Immature natural killer cell (primary cell): ENCODE measurements at places on chromosomes 7 and 10. TPM values are rescaled to one million over a fixed set of nuclear protein-coding genes. Genes with fewer than 3 reads are reported as not detected.

DNA sequence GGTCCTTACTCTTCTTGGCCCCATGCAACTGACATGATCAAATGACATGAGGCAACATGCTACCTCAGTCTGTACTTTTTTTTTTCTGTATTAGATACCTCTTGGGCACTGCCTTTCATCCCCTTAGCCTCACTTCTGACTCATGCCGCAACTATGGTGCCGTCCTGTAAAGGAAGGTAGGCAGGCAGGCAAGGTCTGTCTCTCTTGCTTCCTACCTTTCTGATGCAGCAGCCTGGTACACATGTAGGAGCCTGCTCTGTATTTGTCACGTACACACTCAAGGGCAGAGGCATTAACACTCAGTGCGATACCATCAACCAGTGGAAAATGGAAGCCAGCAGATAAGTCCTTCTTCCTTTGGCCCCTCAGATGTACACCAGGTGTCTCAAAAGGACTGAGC lies 146.7 kb downstream of the ATE1 start:
- DNase-seq = no peak

DNA sequence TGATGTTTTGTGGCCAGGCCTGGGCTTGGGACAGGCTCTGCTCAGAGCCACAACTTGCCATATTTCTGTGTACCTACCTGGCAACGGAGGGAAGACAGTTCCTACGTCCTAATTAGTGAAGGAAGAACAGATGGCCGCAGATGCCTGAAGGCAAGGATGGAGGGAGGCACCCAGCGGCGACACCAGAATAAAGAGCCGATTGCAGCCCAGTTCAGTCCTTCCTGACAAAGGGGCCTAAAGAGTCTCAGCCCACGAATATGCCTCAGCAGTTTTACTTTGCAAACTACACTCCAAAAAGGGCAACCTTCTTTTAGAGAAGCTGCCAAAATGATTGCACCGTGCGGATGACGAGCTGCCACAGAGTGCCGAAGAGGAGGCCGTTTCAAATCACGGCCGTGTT lies 585.8 kb downstream of the GLRX3 start:
- DNase-seq = no peak

DNA sequence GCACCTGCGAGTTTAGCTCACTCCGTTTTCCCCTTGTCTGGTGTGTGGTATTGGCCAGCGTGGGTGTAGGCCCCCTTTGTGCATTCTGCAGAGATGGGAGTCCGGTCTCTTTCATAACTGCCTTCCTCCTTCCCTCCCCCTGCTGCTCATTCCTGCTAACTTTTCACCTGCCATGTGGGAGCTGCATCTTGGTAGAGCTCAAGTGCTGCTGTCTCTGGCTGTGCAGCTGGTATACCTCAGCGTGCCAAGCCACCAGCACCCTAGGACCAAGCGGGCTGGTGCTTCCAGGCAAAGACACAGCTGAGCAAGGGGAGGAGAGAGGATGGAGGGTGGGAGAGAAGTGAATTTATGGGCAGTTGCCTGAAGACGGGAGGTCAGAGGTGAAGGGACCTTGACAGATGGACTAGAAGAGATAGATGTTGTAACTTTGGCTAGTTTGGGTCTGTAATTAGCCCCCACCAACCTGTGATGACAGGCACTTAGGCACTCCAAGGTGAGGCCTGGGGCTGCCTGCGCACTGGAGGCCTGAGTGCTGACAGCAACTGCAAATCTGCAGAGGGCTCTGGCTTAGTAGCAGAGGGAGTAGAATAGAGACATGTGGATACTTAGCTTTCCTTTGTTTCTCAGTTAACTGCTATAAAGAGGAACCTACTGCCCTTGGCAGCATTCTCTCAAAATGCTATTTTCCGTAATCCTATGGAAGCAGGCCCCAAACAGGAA lies 148.8 kb upstream of the AGK start:
- no peak for DNase-seq

- DNase-seq = no peak
These were observed 135.8 kb downstream of the KMT2E start for GRCh38 chr7:105149827-105150226.

Gene SPDYE11
- polyA plus RNA-seq = not detected

Gene NEUROD6
- not detected for polyA plus RNA-seq

Gene PTPRN2
- polyA plus RNA-seq = 2.2 TPM

Gene CCL24
- polyA plus RNA-seq = not detected
